ENCODE measurements at places on chromosomes 2 and 18. TPM values are rescaled to one million over a fixed set of nuclear protein-coding genes. Genes with fewer than 3 reads are reported as not detected.
A peak's percentile ranks its signal among the peaks of the same experiment; 100 is the strongest.

GRCh38 chr2:65199891-65200290, 27.7 kb upstream of the ACTR2 start:
- H3K4me3 ChIP-seq, result no peak overlapping the region
- no peak overlapping the region for H3K27ac ChIP-seq
- peaks cover 5% of the 10 kb centered on the region for H3K4me1 ChIP-seq
- H3K27me3 ChIP-seq, result no peaks in the 10 kb centered on the region
- H3K36me3 ChIP-seq, result no peaks in the 10 kb centered on the region
- DNase-seq, result no peak

DNA sequence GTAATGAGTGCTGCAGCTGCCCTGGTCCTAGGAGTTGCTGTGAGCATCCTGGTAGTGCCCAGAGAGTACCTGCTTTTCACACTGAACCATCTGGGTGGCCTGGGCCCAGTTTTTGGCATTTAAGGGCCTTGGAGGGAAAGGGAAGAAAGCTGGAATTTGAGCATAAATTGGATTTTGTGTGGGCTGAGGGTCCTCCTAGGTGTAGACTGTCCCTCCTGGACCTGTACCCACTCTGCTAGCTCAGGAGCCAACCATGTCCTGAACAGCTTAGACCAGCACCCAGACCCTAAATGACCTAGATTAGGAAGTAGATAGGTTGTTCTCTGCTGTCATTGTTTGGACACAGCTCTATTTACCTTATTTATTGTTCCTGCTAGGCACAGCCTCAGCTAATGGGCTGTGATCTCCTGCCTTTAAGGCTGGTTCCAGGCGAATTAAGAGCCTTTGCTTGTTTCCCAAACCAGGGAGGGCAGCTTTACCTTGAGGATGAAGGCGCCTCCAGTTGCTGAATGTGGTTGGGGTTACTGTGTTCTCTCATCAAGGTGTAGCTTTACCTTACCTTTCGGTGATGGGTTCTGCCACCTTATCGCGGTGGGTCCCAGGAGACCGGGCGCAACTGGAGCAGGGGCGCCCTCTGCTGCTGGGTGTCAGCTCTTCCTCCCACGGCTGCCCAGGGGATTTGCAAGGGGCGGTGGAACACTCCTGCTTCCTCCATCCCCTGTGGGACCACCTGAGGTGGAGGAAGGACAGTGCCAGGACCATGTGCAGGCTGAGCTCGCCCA, 34.4 kb downstream of the ITGA6 start:
- H3K36me3 ChIP-seq, result no peaks in the 10 kb centered on the region
- no peaks in the 10 kb centered on the region for H3K27me3 ChIP-seq
- H3K27ac ChIP-seq, result no peak overlapping the region
- DNase-seq, result peak; percentile 56

- peak overlapping the region; percentile 53 for H3K4me3 ChIP-seq
- H3K27ac ChIP-seq, result peak overlapping the region; percentile 76
- peak; percentile 58 for DNase-seq
- peaks cover 41% of the 10 kb centered on the region for H3K4me1 ChIP-seq
Observed at GRCh38 chr18:61606068-61606660, 272.9 kb downstream of the CDH20 start.

- H3K4me1 ChIP-seq, result no peaks in the 10 kb centered on the region
- DNase-seq, result no peak
- no peaks in the 10 kb centered on the region for H3K27me3 ChIP-seq
- no peak overlapping the region for H3K4me3 ChIP-seq
Observed at GRCh38 chr18:27780061-27780745, 396.7 kb downstream of the CDH2 start.

GRCh38 chr2:41856946-41857345, 190.9 kb upstream of the PKDCC start:
- no peak overlapping the region for H3K27ac ChIP-seq
- DNase-seq, result no peak
- no peaks in the 10 kb centered on the region for H3K4me1 ChIP-seq

HOXD11 gene
- total RNA-seq, result not detected

DNA sequence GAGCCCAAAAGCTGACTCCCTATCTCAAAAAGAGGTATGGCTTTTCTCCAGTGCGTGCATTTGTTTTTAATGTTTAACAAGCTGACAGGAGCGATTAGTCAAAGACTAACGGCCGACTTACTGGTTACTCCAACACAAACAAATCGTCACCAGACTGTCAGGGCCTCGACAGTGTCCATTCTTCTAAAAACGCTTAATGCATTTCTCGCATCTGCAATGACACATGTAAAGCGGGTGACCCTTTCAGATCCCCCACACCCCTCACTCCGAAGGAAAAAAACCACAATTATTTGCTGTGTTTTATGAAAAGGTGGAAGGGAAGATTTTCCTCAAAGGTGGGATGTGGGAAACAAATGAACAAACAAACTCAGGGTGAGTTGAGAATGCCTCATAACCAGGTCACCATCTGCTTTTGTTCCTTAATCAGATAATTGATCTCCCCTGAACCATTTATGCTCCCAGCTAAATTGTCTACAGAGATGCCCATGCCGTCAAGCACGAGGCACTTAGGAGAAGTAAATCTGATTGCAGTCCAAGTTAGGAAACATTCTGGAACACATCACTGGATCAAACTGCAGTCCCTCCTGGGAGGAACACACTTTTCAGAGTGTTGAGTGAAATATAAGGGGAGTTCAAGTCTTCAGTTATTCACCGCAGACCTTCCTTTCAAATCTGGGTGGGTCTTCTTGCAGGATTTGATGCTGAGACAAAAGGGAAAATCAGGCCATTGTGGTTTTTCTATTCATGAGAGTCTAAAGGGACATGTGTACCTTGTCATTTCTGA, 340.8 kb downstream of the CMPK2 start:
- H3K4me3 ChIP-seq, result no peak overlapping the region
- H3K27me3 ChIP-seq, result peaks cover 3% of the 10 kb centered on the region

RAPGEF4 gene
- total RNA-seq, result 7.1 TPM

- H3K27me3 ChIP-seq, result no peaks in the 10 kb centered on the region
- H3K4me3 ChIP-seq, result no peak overlapping the region
- no peak for DNase-seq
Observed at GRCh38 chr2:121634354-121635307, 14.6 kb downstream of the CLASP1 start.

DNA sequence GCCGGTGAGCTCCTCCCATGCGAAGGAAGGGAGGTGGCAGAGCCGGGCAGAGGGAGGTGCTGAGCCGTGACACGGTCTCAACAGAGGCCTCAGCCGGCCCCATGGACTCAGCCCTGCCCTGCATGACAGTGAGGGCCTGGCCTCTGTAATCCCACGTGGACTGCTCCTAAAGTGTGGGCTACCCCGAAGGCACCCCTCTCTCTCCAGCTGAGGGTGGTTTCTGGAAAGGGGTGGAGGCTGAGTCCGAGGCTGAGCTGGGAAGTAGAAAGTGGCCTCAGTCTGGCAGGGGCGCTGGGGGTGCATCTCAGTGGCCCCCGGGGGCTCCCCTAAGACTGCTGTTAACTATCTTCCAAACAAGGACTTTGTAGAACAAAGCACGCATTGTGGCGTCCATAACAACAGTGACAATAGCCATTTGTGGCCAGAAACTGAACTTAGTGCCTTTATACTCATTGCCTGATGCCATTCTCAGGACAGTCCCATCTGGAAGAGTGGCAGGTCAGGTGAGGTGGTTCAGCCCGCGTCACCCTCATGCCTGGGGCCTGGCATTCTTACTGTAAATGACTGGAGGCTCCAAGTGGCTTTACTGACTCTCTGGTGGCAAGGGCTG, 192.4 kb downstream of the TWIST2 start:
- no peak overlapping the region for H3K4me3 ChIP-seq
- no peaks in the 10 kb centered on the region for H3K4me1 ChIP-seq
- no peak overlapping the region for H3K27ac ChIP-seq
- no peaks in the 10 kb centered on the region for H3K27me3 ChIP-seq

- no peaks in the 10 kb centered on the region for H3K4me1 ChIP-seq
- no peak overlapping the region for H3K4me3 ChIP-seq
- no peak overlapping the region for H3K27ac ChIP-seq
- no peaks in the 10 kb centered on the region for H3K36me3 ChIP-seq
- no peaks in the 10 kb centered on the region for H3K27me3 ChIP-seq
- DNase-seq, result no peak
Observed at GRCh38 chr2:226155093-226155875, 644.3 kb downstream of the IRS1 start.

DNA sequence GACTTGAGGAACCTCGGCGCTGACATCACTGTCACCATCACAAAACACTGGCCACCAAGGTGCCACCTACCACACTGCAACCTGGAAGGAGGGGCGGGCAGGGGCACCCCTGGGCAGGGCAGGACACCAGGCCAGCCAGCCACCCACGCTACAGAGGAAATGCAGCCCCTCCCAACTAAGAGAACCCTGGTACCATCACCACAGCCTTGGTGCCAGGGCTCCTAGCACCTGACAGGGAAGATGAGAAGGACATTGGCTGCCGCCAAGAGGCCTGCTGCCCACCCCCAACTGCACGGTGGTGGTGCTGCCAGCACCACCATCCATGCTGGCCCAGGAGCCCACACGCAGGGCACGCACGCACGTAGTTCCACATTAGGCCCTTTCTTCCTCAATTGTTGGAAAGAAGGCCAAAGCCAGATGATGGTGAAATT, 88.7 kb downstream of the HDAC4 start:
- DNase-seq, result peak; percentile 5
- no peak overlapping the region for H3K4me3 ChIP-seq
- H3K36me3 ChIP-seq, result no peaks in the 10 kb centered on the region
- H3K4me1 ChIP-seq, result peaks cover 60% of the 10 kb centered on the region
- H3K27ac ChIP-seq, result no peak overlapping the region

WDR75 gene
- total RNA-seq, result 13.8 TPM

OTOS gene
- not detected for total RNA-seq

FBLN7 gene
- 0.43 TPM for total RNA-seq

- H3K4me1 ChIP-seq, result no peaks in the 10 kb centered on the region
- no peaks in the 10 kb centered on the region for H3K27me3 ChIP-seq
- no peak overlapping the region for H3K4me3 ChIP-seq
- H3K36me3 ChIP-seq, result no peaks in the 10 kb centered on the region
- no peak for DNase-seq
- no peak overlapping the region for H3K27ac ChIP-seq
Observed at GRCh38 chr18:68176901-68177300, 538.0 kb downstream of the TMX3 start.

DNA sequence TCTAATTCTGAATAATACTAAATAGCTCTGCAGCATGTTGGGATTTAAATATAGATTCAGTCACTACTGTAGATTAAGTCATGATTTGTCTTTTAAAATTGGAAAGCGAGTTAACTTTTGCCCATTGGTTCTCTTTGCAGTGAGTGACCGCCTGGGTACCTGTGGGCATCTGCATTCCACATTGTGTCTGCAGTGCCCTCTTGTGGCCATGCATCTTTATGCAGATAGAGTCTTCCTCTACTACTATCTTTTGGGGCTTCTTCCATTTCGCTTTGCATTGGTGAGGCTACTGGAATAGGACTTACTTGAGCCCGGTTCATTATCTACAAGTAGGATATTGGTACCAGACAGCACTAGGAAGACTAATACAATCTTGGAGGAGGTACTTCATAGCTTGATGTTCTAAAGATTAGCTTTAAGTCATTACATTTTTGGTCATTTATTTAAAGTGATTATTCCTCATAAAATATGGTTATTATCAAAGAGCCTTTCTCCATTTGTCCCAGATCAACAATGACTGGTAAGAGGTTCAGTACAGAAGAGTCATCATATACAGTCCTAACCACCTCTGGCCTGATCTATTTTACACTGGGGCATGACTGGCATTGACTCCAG, 203.0 kb downstream of the SOCS6 start:
- H3K27me3 ChIP-seq, result no peaks in the 10 kb centered on the region
- no peak overlapping the region for H3K4me3 ChIP-seq
- DNase-seq, result no peak
- H3K36me3 ChIP-seq, result no peaks in the 10 kb centered on the region

VWA3B gene
- 0.12 TPM for total RNA-seq

DNA sequence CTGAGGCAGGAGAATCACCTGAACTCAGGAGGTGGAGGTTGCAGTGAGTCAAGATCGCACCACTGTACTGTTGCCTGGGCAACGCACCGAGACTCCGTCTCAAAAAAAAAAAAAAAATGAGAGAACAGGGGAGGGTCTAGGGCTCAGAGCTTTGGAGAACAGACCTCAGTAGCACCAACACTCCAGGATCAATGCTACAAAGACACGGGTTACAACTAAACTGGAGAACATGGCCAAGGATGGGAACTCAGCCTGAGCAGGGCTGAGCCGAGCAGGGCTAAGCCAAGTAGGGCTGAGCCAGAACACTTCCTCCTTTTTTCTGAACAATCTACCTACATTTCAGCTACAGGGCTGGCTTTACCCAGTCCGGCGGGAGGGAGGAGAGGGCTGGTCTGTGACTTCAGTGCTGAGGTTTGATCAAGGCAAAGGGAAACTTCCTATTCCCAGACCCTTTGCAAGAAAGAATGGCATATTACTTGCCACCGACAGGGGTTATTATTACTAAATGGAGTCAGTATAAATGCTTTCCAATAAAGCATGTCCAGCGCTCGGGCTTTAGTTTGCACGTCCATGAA, 2.9 kb upstream of the CASP8 start:
- peak; percentile 65 for DNase-seq
- peak overlapping the region; percentile 50 for H3K4me3 ChIP-seq
- no peaks in the 10 kb centered on the region for H3K36me3 ChIP-seq
- no peaks in the 10 kb centered on the region for H3K27me3 ChIP-seq
- no peaks in the 10 kb centered on the region for H3K4me1 ChIP-seq

DNA sequence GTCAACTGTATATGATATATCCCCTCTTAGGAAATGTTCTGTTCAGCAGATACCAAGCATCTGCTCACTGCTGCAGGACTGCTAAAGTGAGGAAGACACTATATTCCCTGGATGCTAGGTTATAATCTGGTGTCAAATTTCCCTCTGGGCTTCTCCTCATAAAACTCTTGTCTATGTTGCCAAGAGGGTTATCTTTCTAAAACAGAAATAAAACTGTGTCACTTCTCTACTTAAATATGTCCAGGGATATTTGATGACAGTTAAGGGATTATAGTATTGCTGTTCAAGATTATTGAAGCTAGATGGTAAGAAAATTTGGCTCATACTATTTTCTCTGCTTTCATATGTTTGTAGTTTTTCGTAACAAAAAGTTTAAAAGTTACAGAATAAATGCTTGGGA, 30.5 kb upstream of the SNRNP27 start:
- H3K27ac ChIP-seq, result no peak overlapping the region
- peaks cover 48% of the 10 kb centered on the region for H3K36me3 ChIP-seq
- no peaks in the 10 kb centered on the region for H3K27me3 ChIP-seq
- H3K4me3 ChIP-seq, result no peak overlapping the region

- H3K27ac ChIP-seq, result no peak overlapping the region
- H3K4me1 ChIP-seq, result peaks cover 38% of the 10 kb centered on the region
- DNase-seq, result no peak
- no peaks in the 10 kb centered on the region for H3K36me3 ChIP-seq
- no peaks in the 10 kb centered on the region for H3K27me3 ChIP-seq
Observed at GRCh38 chr18:76489081-76489480, 6.0 kb downstream of the ZNF516 start.

TOGARAM2 gene
- 0.24 TPM for total RNA-seq

DTNA gene
- 188 TPM for total RNA-seq

SLC39A10 gene
- 13.5 TPM for total RNA-seq

DNA sequence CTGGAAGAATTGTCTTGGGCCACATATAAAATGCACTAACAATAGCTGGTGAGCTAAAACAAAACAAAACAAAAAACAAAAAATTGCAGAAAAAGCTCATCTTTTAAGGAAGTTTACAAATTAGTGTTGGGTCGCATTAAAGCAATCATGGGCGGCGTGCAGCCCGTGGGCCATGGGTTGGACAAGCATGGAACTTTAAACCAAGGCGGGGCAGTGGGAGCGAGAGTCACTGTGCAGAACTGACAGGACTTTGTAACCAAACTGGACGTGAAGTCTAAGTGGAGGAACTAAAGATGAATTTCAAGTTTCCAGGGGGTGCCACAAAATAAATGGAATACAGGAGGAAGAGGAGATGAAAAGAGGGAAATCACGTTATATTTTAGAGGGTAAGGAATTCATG, 80.7 kb downstream of the PSMG2 start:
- H3K27me3 ChIP-seq, result no peaks in the 10 kb centered on the region
- DNase-seq, result no peak
- H3K4me3 ChIP-seq, result no peak overlapping the region
- no peaks in the 10 kb centered on the region for H3K36me3 ChIP-seq
- H3K4me1 ChIP-seq, result no peaks in the 10 kb centered on the region

DNAH7 gene
- total RNA-seq, result 0.11 TPM
